M059J (cell line): ENCODE measurements at places on chromosomes 11 and 22. TPM values are rescaled to one million over a fixed set of nuclear protein-coding genes. Genes with fewer than 3 reads are reported as not detected.

DNA sequence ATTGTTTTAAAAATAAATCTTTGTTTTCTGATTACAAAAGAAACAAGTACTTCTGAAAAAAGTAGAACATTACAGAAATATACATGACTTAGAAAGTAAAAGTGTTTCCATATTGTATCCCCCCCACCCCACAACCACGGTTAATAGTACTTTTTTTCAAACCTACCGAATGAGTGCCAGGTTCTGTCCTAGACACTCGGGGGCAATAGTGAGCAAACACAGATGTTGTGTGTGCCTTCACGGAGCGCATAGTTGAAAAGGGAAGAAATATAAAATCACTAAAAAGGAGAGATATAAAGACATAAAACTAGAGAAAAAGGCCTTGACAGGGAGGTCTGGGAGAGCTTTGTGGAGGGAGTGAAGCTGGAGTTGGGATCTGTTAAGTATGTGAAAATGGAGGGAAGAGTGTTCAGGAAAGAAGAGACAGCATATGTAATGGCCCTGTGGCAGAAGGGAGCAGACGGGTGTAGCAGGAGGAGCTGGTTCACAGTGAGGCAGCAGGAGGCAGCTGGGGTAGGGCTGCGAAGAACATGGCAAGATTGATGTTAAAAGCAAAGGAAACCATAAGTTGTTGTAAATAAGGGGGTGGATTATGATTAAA lies 42.1 kb upstream of the ALX4 start:
- no peak for DNase-seq

- no peak for DNase-seq
These were observed 1022.5 kb downstream of the TBC1D22A start for GRCh38 chr22:47784991-47785390.

- DNase-seq, result no peak
These were observed 3.0 kb downstream of the SLC36A4 start for GRCh38 chr11:93194673-93195291.

DNA sequence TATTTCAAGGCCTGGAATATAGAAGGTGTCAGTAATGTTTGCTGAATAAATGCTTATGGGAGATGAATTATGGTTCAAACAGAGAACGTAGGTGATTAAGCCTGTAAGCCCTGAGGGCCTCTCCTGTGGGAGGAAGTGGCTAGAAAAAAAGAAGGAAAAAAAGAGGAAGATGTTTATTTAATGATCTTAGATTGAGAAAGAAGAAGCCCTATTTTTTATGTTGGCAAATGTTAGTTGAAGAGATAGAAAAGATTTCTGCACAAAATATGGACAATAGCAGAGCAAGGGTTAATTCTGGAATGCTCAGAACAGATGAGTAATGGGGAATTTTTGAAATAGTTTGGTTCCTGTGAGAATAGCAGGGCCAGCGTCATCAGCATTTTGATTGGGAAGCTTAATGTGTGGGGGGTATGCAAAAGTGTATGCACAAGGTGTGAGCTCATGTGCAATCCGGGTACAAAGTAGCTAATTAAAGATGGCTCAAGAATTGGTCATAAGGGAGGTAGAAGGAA lies 95.7 kb downstream of the TEAD1 start:
- peak; percentile 91 for DNase-seq

DNA sequence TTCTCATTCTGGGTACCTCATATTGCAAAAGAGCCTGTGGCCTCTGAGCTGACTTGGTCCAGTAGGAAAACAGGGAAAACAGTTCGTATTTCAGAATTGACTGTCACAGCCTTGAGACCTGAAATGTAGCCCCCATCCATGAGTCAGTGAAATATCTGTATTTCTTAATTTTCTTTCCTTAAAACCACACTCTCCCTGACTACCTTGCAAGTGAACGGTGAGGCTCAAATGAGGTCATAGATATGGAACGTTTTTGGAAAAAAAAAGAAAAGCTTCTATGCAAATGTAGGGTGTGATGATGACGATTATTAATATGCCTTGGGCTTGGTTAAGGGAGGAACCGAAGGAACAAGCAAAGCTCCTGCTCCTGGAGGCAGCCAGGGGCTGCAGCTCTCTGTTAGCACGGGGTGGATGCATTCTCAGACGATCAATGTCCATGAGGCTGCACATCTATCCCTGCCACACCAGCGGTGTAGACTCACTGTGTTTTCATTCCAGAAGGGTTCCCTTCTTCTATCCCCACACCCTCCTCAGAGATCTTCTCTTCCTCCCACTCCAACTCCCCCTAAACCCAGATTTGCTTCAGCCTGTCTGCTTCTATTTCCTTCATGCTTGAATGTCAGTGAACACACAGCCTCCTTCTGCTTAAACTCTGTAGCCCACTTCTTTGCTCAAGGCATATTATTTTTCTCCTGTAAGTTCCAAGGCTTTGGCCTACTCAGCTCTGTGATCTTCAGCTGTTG lies 29.2 kb upstream of the SCN3B start:
- DNase-seq, result no peak

- no peak for DNase-seq
These were observed 741.5 kb downstream of the BRD1 start for GRCh38 chr22:49086181-49086580.

GRCh38 chr22:30077279-30077880 lies 2.9 kb upstream of the HORMAD2 start:
- no peak for DNase-seq

Gene KRTAP5-11
- not detected in 2 replicates for total RNA-seq

Gene NRIP3
- total RNA-seq, result 30.5 and 35.6 TPM in 2 replicates
